Fibroblast of skin of back (primary cell): ENCODE measurements at places on chromosomes 4 and X.

GRCh38 chrX:143378851-143379250, 138.4 kb downstream of the SPANXN3 start:
- no peak for DNase-seq

DNA sequence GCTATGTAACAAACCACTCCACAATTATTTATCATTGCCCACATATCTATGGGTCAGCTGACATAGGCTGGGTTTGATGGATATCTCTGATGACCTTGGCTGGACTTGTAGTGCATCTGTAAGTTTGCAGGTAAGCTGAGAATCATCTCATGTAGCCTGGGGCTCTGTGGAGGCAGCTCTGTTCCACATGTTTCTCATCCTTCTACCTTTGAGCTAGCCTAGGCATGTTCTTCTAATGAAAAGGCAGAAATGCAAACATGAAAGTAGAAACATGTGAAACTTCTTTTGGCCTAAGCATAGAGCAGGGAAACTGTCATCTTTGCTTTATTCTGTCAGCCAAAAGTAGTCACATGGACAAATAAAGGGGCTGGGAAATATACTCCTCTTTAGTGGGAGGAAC, 18.2 kb downstream of the MRPL1 start:
- DNase-seq, result no peak

DNA sequence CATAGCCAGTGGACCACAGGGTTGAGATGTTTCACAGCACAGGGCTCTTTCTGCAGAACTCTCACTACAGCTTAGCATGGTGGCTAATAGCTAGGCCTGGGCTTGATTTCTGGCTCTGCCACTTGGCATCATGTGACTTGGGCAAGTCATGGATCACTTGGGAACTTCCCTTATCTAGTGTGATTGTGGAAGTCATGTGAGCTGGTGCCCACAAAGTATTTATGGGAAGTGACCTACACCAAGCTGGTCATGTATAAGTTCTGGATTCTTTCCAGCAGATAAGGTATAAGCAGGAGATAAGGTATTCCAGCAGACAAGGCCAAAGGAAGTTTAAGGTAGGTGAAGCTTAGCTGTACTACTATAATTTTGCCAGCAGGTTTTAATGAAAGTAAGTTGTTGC, 61.0 kb downstream of the REELD1 start:
- no peak for DNase-seq

DNA sequence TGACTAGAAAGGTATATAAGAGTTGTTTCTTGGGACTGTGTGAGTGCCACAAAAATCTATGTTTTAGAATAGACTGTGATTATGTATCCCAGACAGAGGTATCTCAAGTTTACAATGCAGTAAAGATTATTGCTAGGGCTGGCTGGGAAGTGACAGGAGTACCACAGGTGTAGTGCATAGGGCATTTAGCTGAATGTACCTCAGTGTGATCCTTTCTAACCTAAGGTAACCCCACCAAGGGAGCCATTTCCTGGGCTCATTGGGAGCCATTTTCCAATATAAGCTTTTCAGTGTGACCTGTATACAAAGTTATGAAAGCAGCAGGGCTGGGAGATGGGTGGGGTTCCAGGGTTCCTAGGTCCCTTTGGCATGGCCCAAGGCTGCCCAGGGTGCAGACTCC, 6.1 kb upstream of the LEF1 start:
- DNase-seq, result no peak

DNA sequence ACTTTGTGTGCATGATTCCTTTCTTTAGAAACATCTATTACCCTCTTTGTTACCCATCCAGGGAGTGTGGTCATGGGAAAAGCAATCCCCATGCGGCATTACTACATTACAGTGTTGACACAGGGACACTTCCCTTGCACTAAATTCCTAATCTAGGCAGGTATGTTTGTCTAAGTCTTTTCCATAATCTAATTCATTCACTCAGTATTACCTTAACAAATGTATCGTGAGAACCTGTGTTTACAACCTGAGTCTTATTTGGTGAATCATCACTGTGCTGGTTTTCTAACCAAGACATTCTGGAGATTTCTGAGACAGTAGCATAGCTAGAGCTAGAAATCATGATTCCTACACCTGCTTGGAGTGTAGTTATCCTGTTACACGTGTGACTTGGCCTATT, 326.8 kb downstream of the BMPR1B start:
- no peak for DNase-seq

- no peak for DNase-seq
Measured at GRCh38 chrX:30981968-30982367, 89.9 kb downstream of the FTHL17 start.

- peak; percentile 61 for DNase-seq
Measured at GRCh38 chr4:98599617-98600205, 58.7 kb downstream of the TSPAN5 start.

DNA sequence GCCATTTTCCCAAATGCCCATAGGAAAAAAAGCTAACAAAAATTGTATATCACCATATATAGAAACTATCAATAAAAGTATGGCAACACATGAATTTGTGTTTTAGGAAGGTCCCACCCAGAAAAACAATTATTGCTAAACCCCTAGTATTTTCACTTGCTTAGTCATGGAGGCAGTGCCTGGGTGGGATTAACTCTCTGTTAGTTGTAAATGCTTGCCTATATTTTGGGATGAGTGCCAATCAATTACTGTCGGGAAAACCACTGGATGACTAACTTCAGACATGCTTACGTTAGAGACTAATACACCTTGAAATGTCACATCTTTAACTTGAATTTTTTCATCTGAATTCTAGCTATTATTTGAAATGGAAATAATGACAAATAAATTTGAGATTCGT, 33.9 kb downstream of the TMPRSS11A start:
- DNase-seq, result peak; percentile 35

- no peak for DNase-seq
Measured at GRCh38 chr4:185015108-185015507, 3.2 kb upstream of the HELT start.

- DNase-seq, result peak; percentile 73
Measured at GRCh38 chr4:146442801-146443200, 78.9 kb downstream of the SLC10A7 start.

- DNase-seq, result peak; percentile 47
Measured at GRCh38 chr4:101205916-101206315, 141.4 kb downstream of the PPP3CA start.

GRCh38 chr4:120664851-120665250, 257.7 kb downstream of the PRDM5 start:
- no peak for DNase-seq
